Right ventricle myocardium inferior (tissue), 1 donor: ENCODE measurements at places on chromosomes 5 and 9.

- DNase-seq = no peak
Measured at GRCh38 chr5:97874491-97874890, 691.4 kb upstream of the RIOK2 start.

- DNase-seq = no peak
Measured at GRCh38 chr5:85173469-85173868, 788.8 kb upstream of the EDIL3 start.

DNA sequence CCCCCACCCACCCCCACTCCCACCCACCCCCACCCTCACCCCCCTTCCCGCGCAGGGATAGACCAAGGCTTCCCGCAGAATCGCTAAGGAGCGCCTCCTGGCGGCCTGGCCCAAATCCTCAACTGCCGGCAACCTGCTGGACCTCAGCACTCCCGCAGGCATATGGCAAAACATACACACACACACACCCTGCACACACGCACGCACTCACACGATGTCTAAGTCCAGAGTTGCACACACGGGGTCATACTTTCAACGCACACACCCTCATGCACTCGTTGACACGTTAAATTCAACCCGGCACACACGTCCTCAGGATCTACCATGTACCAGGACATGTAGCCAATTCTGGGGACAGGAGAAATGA is 1.7 kb downstream of the CPLX2 start:
- no peak for DNase-seq

DNA sequence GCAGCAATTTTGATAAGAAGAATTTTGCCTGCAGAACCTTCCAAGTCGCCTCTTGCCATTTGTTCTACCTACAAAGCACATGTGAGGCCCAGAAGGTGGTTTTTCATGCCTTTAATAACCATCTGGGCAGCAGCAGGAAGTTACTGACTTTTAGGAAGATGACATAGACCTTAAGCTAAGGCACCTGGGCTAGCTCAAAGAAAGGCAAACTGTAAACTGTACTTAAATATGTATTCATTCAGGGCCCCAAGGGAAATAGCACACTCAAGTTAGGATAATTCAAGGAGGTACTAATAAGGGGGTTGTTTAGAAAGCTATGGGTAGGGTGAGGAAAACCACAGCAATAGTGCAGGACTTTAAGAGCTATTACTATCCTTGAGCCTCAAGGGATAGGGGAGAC is 57.3 kb upstream of the HSPB3 start:
- no peak for DNase-seq

DNA sequence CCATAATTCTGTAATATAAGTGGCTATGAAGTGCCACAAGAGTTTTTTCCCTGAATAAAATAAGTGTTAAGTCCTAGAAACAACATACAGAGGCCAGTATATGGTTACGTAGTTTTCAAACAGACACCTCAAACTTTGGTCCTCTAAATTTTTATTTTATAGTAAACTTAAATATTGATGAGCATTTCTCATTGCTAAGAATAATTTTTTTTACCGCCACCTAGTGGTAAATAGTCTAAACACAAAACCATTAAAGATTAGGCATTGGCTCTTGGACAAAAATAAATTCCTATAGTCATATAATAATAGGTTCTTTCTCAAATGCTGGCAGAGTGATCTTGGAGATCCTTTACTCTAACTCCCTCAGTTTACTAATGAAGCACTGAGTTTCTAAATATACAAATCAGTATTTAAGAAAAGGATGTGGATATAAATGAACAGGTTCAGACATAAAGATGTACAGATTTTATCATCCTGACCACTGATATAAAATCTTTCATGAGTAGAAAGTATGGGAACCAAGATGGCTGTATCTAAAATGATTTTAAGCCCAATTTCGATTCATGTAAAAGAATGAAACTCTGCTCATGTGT is 136.2 kb downstream of the FANCC start:
- DNase-seq = no peak

DNA sequence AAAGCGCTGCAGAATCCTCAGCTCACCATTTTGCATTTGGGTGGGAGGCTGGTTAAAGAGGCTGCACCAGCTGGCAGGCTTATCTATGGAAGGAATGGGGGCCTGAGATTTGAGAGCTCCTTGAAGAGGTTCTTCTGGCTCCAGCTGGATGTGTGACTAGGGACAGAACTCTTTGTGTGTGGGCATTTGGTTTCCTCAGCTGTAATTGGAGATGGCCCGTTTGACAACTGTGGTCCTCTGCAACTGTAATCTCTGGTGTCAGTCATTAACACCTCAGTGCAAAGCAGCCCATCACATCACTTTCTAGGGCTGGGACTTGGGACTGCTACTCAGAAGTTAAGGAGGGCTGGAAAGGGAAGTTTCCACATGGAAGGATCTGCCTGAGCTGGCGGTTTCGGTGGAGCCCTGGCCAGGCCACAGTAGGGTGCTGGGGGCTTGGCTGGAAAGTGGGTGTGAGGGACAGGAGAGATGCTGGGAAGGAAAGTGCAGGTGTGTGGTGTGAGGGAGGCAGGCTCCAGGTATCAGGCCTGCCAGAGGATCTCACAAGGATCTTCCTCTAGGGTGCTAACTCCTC is 193.8 kb downstream of the GADD45G start:
- DNase-seq = no peak

DNA sequence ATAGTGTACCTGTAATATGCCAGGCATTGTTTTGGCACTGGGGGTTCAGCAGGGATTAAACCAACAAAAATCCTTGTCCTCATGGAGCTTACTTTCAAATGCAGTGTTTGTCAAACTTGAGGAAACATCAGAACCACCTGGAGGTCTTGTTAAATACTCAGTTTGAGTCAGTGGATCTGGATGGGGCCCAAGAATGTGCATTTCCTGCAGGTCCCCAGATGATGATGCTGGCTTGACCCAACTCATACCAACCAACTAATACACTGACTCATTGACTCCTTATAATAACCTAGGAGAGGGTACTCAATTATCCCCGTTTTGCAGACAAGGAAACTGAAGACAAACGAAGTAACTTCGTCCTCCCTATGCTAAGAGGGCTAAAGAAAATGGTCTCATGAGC is 11.3 kb downstream of the WWC1 start:
- DNase-seq = no peak

DNA sequence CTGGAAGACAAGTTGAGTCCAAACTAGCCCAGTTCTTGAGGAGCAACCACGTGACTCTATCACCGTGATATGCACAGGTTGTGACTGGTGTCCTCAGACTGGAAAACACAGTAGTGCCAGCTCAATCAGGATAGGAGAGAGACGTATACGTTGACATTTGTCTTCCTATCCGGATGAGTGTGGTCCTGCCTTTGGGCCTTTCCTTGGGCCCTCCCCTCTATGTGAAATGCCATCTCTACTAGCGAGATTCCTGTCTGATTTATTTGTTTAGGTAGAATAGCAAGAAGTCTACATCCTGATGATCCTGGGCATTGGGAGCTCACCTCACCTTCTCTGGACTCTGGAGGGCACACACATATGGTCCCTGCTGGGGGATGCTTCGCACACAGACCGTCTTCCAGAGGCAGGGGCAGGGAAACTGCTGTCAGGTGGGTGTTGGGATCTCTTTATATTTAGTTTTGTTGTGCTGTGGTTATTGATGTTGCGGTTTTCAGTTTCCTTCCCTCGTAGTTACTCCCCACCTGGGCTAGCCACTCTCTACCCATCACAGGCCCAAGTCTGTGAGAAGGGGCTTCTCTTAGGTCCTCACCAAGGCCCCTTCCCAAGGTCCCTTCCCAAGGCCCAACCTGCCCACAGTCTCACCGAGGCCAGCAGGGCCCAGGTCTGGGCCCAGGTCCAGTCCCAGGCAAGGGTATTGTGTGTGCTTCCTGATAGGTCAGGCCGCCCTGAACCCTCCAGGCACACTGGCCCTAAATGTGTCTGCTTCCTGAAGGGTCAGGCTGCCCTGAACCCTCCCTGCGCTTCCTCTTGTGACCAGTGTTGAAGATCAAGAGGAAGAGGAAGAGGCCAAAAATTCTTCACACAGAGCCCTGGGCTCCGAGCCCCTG is 19.0 kb upstream of the SPINK4 start:
- no peak for DNase-seq

- no peak for DNase-seq
Measured at GRCh38 chr9:79134654-79135053, 437.1 kb upstream of the TLE4 start.

DNA sequence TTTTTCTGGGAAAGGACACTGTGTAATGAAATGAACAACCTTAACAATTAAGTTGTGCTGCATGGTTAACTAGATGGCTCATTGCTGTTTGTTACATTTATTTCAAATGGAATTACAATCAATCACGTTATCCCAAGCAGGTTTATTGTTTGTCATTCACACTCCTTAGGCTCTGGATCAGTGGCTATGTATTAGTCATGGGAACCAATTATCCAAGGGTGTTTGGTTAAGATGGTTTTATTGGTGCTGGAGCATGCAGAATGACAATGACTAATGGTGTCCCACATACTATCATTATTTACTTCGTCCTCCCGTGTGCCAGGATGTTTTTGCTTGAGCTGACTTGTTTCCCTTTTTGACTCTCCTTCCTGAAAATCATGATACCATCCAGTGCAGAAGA is 10.6 kb upstream of the TRPC7 start:
- DNase-seq = no peak

DNA sequence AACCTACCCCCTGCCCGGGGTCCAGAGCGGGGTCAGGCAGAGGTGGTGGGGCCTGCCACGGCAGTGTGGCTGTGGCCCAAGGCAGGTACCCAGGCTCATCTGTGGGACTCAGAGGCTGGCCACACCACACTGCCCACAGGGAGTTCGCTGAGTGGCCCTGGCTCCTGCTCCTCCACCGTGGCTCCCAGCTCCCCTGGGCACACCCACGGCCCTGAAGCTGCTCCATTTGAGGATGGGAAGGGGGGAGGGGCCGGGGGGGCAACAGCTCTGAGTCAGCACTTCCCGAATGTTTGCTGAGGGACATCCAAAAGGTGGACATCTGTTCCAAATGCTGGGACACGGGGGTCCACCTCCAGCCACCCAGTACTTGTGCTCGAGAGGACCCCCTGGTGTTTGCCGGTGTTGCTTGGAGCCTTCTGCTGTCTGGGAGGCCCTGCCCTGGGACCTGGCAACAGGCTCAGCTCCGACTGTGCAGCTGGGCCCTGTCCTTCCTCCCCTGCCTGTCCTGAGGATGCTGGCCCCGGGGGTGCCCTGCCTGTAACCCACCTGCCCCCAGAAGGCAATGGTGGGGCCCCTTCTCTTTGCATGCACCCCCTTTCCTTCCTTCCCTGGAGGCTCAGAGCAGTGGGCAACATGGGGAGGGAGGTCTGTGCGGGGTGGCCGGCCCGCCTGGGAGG is 2.5 kb upstream of the NRARP start:
- DNase-seq = no peak

DNA sequence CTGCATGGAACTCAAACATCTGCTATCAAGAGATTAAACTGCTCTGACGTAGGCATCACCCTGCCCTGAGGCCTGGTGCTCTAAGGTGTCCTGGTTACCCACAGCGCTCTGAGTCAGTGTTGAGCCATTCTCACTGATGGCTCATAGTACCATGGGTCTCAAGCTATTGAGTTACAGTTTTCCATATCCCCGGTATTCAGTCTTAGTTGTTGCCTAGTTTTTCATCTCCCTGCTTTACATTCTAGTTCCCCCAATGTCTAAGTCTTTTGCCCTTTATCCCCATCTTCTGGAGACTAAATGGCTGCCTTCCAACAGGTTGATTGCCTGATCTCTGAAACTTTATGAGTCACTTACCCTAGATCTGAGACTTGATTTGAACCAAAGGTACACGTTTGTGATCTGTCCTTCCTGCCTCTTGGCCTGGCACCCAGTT is 161.2 kb upstream of the PTGER4 start:
- no peak for DNase-seq

DNA sequence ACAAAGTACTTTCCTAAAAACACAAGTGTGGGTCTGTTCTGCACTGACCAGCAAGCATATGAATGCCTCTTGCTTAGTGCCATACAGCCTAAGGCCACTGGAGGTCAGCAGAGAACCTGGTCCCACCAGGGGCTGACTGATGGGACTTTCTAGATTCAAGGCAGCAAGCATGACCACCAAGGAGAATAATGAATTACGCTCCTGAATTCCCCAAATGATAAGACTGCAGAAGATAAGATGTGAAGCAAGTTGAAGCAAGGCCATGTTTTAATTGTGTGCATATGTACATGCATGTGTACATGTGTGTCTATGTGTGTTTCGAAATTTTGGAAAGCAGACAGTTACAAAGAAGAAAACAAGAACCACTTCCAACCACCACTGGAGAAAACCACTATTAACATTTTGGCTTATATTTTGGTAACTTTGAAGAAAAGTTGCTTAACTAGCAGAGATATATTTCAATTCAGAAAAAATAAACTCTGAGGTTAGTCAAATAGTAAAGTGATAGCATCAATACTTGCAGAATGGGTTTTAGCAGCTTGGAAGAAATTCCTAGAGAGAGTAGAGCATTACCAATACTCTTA is 70.5 kb downstream of the ERP44 start:
- no peak for DNase-seq

DNA sequence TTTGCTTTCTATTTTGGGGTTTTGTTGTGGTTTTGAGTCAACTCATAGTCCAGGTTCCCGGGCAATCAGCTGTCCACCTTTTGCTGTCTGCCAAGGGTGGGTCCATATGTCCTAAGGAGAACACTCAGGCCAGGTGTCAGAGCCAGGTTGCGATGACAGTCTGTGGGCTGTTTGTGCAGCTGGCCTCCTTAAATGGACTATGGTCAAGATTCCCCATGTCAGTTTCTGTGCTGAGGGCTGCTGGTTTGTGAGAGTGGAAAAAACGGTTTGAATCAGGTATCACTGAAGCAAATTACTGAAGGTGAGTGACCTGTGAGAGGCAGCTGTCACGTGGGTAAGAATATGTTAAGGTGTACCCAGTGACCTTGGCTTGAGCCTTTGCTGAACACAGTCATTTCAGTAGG is 33.0 kb downstream of the SNX30 start:
- DNase-seq = no peak

GRCh38 chr9:15513335-15513734 is 2.6 kb upstream of the PSIP1 start:
- DNase-seq = no peak

DNA sequence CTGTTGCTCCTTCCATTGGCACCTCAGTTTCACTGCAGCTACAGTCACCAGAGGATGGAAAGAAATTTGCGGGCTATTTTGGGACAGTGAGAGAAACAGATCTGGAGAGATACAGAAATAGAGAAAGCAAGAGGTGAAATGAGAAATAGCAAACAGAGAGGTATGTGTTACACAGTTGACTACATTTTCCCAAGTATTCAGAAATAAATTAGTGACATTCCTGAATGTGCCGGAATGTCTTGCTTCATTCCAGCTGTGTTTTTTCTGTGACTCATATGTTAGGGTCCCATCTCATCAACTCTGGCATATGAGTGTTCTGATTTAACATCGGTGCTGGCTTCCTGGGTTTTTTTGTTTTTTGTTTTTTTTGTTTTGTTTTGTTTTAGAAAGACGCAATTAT is 63.8 kb upstream of the ZNF462 start:
- no peak for DNase-seq

DNA sequence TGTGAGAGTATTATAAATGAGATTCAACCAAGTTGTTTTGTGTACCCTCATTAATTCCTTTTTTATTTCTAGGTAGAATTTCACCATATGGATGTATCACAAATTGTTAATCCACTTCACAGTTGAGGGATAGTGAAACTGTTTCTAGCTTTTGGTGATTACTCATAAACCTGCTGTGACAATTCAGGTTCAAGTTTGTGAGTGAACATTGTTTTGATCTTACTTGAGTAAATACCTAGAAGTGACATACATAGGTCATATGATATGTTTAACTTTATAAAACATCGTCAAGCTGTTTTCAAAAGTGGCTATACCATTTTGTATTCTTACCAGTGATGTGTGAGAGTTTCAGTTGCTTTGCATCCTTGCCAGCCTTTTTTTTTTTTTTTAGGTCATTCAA is 112.9 kb downstream of the CAMK4 start:
- no peak for DNase-seq

- no peak for DNase-seq
Measured at GRCh38 chr9:113154471-113154870, 3.7 kb downstream of the SLC31A2 start.
